ENCODE measurements at places on chromosomes 4 and X.

GRCh38 chr4:99815597-99816011 lies 1.0 kb upstream of the DAPP1 start:
- no peak for DNase-seq

GRCh38 chr4:184514121-184514988 lies 40.0 kb upstream of the IRF2 start:
- peak; percentile 18 for DNase-seq

GRCh38 chr4:63459329-63459728 lies 949.9 kb downstream of the TECRL start:
- DNase-seq = no peak

- DNase-seq = no peak
Measured at GRCh38 chr4:118398226-118399090, 45.7 kb upstream of the PRSS12 start.

DNA sequence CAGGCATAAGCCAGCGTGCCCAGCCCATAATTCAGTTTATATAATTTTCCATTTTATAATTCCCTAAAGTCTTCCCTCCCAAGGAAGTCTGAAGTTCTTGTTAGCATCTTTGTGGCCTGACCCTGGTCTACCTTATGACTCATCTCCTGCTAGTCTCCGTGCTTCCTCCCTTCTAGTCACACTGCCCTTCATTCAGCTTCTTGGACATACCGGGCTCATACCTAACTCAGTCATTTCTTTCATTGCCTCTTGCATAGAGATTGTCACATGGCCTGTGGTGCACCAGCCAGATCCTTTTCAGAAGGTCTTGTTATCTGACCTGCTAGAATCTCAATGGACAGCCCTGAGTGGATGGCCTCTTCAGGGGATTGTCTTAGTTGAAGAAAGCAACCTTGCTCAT lies 22.8 kb upstream of the MAML3 start:
- no peak for DNase-seq

GRCh38 chr4:174279433-174280155 lies 3.9 kb downstream of the FBXO8 start:
- DNase-seq = no peak

DNA sequence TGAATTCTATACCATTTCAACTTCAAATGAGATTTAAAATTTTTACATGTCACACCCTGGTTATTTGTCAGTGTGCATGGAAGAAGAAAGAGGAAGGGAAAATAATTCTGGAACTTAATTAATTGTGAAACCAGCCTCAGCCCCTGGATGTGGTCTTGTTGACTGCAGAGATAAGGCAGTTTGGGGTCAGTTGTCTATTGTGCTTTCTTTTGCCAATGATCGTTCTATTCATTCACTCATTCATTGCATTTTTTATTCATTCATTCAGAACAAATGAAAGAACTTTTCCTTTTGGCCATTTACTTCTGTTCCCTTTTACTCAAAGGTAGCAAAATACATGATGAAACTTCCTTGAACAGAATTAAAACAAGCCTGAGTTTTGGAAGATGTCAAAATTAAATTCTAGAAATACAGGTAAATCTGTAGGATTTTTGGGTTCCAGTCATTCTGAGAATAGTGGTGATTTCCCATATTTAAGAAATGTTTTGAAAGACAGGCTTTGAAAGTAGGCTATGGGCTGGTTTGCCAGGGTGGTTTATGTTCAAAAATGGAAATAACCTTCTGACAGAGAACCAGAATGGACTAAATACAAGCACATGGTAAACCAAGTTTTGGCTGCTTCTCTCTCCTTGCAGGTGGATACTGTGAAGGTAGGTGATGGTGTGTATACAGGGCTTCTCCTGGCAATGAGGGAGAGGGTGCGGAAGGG lies 35.7 kb downstream of the PARM1 start:
- DNase-seq = no peak

GRCh38 chrX:124796989-124797388 lies 450.6 kb downstream of the SH2D1A start:
- DNase-seq = no peak

DNA sequence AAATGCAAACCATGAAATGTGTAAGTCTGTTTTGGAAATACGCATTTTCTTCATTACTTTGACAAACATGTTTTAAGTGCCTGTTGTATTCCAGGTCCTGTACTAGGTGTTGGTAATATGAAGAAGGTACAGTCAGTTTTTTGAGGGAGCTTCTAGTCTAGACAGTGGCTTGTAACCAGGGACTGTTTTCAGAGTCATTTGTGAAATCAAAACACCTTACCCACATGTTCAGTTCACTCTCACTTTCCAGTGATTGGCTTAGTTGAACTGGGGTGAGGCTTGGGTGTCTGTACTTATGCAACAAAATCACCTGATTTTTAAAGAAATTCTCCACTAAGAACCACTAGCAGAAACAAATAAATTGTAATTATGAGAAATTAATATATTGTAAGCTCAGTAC lies 16.4 kb downstream of the DCLK2 start:
- DNase-seq = no peak

DNA sequence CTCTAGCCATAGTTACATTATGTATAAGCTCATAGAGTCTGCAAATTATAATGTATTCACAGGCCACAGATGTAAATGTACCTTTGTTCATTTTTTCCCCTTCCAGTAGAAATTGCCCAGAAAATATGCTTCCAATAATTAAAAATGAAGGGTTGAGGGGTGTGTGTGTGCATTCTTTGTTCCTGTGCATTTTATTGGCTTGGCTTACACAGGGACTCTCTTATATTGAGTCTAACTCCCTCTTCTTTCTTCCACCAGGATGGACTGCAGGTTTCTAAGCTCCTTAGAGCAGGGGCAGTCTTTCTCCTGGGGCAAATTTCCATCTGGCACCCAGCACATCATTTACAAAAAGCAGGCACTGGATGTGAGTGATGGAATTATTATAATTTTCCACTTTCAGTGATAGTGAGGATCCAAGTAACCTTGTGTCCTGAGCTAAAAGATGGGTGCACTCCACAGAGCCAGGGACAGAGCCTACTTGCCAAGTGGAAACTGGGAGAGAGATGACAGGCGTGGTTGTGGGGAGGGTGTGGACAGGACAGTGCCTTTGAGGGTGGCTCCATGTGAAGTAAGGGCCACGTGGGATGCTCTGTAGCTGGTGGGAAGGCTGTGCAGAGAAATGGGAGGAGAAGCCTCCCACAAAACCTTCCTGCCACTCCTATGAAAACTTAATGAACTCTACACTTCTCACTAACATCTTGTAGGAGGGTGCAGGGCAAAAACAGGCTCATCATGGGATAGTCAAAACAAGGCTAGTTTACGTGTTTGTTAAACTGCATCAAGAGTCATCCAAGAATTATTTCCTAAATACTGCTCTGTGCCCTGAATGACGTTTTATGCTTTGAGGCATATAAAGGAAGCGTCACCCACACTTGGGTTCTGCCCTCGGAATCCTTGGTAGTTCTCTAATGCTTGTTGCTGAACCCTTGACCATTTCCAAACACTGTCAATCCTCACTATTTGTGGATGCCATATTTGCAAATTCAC lies 16.0 kb downstream of the IGFBP7 start:
- no peak for DNase-seq

- no peak for DNase-seq
Measured at GRCh38 chr4:8523175-8523574, 57.0 kb upstream of the GPR78 start.

DNA sequence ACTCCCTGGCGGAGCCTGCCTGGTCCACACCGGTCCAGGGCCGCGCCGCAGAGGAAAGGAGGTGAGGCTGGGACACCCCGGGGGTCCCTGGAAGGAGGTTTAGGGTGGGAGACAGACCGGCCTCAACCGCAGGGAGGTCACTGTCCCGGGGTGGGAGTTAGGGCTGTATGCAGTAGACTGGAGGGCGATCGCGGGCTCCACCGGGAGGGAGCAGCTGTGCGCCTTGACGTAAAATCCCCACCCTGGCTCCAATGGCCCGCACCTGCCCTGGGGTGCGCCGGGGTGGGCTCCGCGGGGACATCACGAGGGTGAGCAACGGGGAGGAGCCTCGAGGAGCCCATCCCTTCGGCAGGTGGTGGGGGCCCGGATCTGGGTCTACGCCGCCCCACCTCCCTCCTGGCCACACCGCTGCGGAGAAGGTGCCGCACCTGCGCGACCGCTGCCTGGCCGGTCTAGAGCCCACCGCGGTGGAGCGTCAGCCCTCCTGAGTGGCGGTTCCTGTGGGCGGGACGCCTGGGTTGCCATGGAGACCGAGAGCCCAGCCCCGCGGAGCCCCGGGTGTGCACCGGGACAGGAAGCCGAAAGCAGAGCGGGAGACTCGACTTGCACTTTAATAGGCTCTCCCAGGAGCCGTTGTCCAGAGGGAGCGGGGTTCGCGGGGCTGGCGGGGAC lies 105.1 kb downstream of the ADRA2C start:
- DNase-seq = no peak

DNA sequence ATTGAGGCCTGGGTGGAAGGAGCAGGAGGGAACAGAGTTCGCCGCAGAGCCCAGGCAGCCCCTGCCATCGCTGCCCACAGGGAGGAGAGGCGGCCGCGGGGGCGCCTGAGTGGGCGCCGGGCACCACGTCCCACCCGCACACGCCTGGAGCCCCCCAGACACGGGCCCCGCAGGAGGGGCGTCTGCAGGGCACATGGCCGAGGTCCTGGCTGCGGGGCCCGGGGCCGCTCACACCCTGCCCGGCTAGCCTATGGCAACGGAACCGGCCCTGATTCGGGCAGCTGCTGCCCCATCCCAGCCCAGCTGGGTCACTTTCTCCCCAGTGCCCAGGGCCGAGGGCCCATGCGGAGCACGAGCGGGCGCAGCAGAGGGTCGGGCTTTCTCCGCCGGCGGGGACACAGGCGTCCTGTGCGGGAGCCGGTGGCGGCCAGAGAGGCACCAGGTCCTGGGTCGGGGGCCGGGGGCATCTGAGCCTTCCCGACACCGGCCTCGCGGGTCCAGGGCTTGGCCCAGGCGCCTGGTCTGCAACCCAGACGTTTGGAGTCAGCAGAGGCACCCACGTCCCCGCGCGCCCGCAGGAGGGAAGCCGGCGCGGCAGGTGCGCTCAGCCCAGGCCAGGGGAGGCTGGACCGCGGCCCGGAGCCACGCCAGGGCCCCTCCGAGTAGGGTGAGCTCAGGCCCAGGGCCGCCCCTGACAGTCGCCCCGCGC lies 91.2 kb downstream of the FAM53A start:
- DNase-seq = no peak

DNA sequence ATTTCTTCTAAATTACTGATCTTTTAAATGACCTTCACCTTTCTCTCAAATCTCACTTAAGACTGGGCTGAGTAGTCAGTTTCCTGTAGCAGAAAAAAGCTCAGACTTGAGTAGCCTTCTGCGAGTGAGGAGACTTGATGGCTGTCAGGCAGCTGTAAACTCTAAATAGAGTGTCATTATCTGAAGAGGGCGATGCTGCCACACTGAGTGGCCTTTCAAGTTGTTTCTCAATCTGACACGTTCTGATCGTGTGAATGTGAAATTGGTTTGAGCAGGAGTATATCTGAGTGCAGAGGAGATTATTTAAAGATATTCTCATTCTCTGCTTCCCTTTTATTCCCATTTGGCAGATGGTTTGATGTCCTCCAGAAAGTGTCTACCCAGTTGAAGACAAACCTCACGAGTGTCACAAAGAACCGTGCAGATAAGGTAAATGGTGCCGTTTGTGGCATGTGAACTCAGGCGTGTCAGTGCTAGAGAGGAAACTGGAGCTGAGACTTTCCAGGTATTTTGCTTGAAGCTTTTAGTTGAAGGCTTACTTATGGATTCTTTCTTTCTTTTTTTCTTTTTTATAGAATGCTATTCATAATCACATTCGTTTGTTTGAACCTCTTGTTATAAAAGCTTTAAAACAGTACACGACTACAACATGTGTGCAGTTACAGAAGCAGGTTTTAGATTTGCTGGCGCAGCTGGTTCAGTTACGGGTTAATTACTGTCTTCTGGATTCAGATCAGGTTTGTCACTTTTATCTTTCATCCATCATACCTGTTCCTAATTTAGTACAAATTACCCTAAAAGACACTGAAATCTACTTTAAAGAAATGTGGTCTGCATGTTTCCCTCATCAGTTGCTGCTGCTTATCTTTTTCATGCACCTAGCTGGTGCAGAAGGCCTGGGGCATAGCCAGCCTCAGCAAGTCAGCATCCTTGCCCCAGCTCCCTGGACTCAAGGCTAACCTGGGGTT lies 74.3 kb upstream of the MSANTD1 start:
- no peak for DNase-seq

GRCh38 chr4:103400405-103400804 lies 202.3 kb upstream of the CENPE start:
- DNase-seq = no peak

DNA sequence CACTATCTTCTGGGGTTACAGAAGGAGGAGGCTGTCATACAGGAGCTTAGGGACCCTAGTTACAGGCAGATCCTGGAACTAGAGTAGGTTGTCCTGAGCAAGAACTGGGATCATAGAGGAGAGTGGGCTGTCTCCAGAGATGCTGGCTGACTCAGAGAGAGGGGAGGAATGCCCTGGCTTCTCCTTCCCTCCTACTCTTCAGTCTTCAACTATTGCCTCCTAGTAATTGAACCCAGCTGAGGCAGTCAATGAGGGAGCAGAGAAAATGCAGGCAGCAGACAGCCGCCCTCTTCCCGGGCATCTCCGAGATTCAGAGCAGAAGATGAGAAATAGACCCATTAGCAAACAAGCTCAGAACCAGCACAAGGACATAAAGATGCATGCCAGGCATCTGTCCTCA lies 118.3 kb upstream of the PDE5A start:
- no peak for DNase-seq

- DNase-seq = no peak
Measured at GRCh38 chr4:113026556-113026955, 22.9 kb upstream of the ANK2 start.

DNA sequence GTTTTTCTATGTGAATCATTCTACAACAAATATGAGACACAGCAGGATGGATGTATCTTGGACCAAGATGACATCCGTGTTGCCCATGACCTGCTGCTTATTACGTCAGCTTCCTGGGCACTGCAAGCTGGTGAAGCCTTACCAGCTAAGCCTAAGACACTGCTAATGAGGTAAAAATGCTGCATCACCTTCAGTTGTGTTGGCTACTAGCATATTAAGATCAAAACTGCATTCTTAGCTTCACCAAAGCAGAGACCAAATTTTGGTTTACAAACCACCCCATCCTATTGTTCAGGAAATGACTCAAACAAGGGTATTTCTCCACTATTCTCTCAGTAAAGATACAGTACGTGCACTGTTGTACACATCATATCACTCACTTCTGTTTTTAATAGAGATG lies 50.3 kb downstream of the MAML3 start:
- DNase-seq = no peak

DNA sequence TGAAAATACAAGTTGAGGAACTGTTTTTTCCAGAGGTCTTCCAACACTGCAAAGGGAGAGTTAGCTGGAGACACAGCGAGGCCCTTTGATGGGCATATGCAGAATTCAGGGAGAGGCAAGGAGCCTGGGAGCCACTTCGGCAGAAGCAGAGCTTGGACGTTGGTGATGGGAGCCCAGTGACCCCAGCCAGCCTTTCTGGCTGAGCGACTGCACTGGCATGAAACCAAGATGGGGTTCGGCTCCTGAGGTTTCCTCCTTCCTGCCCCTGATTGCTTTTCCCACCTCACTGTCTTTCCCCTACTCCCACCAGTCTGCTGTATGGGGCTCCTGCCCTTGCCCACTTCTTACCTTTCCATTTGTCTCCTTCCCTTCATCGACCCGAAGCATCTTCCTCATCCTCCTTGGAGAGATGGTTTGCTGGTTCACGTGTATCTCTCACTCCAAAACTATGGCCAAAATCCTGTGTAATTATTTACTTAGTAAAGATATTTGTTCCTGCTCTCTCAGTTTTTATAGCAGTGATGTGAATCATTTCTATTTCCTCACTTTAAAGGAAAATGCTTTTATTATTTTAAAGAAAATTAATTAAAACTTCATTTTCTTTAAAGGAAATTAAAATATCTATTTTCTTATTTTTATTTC lies 100.5 kb downstream of the NFKB1 start:
- no peak for DNase-seq

- DNase-seq = no peak
Measured at GRCh38 chrX:17564689-17565409, 172.4 kb upstream of the SCML1 start.
